Muscle of arm (tissue), 14 donors: ENCODE measurements at places on chromosomes 13 and 19. TPM values are rescaled to one million over a fixed set of nuclear protein-coding genes. Genes with fewer than 3 reads are reported as not detected.

Gene SYNGR4
- not detected for polyA plus RNA-seq

Gene SEMA6B
- polyA plus RNA-seq: 42.6 TPM

Gene SLC10A2
- polyA plus RNA-seq: not detected

DNA sequence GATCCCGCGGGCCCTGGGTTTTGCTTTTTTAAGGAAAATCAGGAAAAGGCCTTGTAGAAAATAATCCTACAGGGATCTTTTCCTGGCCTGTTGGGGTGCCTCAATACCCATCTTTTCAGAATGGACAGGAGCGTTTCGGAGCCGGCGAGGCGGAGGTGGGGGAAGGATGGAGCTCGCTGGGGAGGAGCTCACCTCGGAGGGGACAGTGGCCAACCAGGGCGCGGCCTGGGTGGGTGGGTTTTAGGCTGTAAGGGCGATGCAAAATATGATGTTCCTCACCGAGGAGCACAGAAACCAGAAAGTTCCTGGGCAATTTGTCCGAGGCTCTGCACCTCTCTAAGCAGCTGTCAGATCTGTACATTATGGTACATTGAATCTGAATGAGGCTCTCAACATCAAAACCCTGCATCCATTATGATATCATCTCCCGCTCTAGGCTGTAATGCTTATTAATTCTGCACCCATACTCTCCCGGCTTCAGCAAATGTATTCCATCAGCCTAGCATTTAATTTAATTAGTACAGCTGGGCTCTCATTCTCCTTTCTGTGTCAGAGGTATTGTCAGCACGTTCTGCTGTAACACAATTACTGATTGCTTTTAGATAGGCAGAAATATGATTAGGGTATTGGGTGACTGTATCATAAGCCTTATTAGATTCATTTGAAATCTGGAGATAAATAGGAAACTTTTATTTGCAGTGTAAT, 90.3 kb upstream of the SOX1 start:
- DNase-seq: no peak

DNA sequence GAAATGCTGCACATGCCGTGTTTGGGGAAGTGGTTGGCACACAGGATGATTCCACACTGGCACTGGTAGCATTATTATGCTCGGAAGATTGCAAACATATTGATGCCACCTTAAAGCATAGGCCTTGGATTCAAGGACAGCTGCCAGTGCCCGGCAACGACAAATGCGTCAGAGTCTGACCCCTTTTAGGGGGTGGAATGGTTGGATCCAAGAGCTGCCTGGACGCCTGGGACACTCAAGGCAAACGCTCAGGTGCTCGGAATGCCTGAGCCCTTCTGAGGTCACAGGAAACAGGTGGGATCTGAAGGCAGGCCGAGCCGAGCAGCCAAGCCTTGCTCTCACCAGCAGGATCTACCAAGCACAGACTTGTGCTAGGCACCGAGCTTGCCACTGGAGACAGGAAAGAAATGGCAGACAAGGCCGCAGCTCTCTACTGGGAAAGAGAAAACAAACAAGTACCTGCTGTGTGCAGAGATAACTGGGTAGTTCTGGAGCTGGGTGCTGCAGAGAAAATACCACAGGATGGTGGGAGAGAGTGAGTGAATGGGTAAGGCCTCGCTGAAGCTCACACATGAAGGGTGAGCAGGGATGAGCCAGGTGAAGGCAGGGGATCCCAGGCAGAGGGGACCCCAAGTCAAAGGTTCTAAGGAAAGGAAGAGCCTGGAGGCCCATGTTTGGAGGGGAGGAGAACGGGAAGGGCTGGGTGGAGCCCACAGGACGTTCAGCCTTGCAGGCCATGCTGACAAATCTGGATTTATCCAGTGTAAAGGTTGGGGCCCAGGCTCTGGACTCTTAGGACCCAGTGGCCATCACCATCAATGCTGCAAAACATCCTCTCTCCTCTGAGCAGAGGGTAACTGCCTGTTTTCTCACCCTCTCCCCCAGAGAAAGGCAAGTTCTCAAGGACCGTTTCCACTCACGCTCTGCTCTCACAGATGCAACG, 9.2 kb downstream of the RANBP3 start:
- DNase-seq: no peak

DNA sequence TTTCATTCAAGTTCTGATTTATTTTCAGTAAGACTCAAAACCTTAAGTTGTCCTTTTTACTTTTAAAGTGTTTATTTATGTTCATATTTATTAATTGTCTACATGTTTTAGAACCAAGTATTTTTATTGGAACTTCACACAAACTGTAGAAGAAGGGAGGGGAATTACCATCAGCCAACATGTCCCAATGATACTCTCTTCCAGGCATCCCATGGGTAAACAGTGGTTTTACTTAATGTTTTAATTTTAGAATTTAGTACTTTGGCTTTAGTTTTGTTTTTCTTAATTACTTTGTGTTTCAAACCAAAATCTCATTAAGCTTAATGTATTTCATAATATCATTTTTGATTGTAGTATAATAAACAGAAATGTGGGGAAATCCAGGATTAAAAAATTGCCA, 5.2 kb downstream of the TNFSF13B start:
- DNase-seq: no peak

DNA sequence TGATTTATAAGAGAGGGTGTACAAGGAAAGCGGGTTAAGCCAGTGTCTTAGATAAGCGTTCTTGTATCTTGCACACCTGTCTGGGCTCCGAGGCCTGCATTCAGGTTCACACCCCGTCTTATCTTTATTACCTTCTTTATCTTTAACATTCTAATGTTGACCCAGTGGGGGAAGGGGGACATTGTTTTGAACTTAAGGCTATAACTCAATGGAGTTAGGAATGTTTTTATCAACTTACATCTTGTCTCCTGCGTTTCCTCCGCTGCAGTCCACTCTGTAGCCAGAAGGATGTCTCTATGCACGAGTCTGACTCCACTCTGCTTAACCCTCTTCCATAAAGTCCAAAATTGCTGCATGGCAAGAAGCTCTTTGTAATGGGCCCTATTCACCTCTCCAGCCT, 71.2 kb downstream of the FGF9 start:
- DNase-seq: no peak

GRCh38 chr13:97430296-97430695, 3.7 kb upstream of the RAP2A start:
- no peak for DNase-seq

DNA sequence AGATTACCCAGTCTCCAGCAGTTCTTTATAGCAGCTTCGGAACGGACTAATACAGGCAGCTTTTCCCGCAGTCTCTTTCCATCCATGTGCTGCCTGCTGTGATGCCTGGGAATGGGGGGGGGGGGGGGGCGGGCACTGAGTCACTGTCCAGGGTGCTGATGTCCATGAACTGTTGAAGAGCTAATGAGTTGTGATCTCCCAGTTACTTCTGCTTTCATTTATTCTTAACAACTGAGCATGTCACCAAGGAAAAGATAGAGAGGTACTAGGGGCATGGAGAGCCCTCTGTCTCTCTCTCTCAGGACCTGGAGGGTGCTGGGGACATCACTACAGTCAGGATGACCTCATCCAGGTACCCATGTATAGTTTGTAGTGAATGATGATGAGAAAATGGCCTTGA, 20.3 kb upstream of the CEACAM1 start:
- no peak for DNase-seq

DNA sequence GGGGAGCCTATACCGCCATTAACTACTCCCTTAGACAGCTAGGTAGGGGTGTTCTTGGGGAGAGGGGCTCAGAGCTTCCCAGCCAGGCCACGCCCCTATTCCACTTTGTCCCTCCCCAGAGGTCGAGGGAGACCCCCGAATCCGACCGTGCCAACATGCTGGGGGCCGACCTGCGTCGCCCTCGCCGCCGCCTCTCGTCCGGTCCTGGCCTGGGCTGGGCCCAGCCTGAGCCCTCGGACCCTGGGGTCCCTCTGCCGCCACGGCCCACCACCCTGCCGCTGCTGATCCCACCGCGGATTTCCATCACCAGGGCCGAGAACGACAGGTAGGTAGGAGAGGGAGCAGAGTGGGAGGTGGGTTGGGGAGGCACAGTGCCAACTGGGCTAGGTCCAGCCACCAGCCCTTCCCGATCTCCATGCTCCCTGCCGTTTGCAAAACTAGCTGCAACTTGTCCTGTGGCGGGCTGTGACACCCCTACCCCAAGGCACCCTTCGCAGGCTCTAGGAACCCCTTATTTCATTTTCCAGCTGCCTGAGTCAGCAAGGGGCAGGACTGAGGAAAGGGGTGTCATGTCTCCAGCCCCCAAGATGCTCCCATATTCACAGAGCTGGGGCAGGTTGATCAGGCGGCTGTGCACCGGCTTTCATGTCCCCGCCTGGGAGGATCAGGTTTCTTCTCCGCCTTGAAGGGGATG, 2.6 kb upstream of the PDE4A start:
- no peak for DNase-seq

- no peak for DNase-seq
Measured at GRCh38 chr13:80633251-80633650, 292.3 kb upstream of the SPRY2 start.

GRCh38 chr19:6091771-6092291, 18.5 kb downstream of the RFX2 start:
- no peak for DNase-seq

DNA sequence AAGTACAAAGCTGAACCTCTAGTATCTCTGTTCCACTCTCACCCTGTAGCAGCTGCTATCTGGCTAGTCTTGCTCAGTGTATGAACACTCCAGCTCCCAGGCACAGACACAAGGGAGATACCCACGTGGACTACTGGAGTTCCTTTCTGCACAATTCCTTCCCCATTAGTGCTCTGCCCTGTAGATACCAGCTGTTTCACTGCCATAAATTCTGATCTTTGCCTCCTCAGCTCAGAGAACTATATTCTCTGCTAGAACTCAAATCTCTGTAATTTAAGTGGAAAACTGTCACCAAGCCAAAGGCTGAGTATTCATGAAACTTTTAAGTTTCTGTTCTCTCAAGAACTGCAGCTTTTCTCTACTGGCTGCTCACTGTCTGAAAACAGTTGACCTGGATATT, 273.7 kb downstream of the DIAPH3 start:
- peak; percentile 54 for DNase-seq

- DNase-seq: no peak
Measured at GRCh38 chr13:39632994-39633393, 22.5 kb upstream of the COG6 start.
